ENCODE measurements at places on chromosomes 13 and 19.
A peak's percentile ranks its signal among the peaks of the same experiment; 100 is the strongest.

- no peak for DNase-seq
These were observed 43.8 kb downstream of the SERP2 start for GRCh38 chr13:44417446-44417845.

- no peak for DNase-seq
These were observed 41.1 kb downstream of the CEACAM1 start for GRCh38 chr19:42487032-42487797.

- no peak for DNase-seq
These were observed 421.9 kb upstream of the ARGLU1 start for GRCh38 chr13:106989876-106990275.

DNA sequence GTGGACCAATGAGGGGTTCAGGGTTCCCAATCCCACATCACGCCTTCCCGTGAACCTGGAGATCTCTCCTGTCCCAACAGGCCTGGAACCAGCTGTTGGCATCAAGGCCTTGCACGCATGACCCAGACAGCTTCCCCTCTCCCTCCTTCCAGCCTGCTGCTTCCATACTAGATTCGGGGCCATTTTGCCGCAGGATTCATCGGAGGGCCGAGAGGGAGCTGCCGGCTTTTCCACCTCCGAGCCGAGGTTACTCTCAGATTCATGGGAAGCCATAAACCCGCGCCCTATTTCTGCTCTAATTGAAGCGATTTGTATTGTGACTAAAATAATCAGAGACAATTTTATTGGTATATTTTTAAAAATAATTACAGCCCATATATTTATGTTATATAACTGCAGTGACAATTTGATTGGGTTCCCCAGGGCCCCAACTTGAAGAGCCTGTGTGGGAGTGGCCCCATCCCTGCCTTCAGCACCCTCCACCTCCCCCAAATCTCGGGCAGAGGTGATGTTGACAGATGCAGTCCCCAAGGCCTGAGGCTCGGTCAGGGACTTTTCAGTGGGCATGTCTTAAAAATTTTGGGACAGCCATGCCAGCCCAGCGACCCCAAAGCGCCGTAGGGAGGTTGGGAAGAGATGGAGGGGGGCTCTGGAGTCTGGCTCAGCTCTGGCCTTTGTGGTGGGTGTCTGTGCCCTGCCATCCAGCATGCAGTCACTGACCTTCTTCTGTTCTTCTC is 30.8 kb upstream of the PEPD start:
- no peak for DNase-seq

DNA sequence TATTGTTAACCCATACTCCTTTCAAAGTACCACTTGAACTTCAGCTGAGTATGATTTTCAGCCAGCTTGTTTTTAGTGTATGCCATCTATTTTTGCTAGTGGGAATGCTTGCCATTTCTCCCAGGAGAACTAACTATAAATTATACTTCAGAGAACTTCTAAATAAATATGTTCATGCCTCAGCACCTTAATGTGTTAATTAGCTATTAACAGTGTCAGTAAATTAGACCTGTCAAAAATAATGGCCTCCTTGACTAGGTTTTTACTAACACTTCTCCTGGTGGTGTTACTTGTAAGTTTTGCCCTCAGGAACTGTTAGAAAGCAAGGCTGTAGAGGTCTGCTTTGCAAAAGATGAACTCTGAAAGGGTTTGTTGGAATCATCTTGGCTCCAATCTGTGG is 4.5 kb downstream of the CLDN10 start:
- DNase-seq = no peak

- no peak for DNase-seq
These were observed 7.1 kb downstream of the ARID3A start for GRCh38 chr19:932648-933552.

GRCh38 chr13:42968906-42969305 is 23.1 kb downstream of the EPSTI1 start:
- DNase-seq = no peak

- no peak for DNase-seq
These were observed 27.9 kb downstream of the FAM124A start for GRCh38 chr13:51249770-51250741.

- DNase-seq = peak; percentile 53
These were observed 115.3 kb downstream of the LRCH1 start for GRCh38 chr13:46668302-46668720.

DNA sequence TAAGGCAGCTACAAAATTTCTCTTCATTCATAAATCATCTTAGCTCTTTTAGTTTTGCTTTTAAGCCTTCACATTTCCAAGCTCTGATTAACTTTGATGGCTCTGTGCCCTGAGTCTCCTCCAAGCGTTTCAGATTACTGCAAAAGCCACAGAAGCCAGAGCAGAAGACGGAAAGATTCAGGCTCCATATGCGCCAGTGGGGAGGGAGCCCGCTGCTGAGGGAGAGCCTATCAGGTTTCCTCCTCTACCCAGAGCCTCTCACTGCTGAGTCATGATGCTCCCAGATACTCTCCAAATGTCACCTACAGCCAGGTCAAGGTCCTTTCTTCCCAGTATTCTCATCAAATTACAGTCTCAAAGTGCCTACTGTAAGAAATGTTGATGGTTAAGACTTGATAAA is 193.6 kb downstream of the RAP2A start:
- DNase-seq = peak; percentile 89

DNA sequence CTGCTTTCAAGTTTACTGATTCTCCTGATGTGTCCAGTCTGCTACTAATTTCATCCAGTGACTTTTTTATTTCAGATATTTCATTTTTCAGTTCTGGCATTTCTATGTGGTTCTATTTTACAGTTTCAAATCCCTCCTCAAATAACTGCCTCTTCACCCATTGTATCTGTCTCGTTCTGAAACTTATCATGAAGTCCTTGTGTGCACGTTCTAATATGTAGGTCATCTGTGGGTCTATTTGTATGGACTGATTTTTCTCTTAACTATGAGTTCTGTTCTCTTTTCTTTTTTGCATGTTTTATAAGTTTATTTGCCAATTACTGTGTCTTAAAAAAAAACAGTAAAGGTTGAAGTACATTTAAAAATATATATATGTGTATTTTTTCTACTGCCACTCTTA is 43.3 kb downstream of the KCNC3 start:
- no peak for DNase-seq

DNA sequence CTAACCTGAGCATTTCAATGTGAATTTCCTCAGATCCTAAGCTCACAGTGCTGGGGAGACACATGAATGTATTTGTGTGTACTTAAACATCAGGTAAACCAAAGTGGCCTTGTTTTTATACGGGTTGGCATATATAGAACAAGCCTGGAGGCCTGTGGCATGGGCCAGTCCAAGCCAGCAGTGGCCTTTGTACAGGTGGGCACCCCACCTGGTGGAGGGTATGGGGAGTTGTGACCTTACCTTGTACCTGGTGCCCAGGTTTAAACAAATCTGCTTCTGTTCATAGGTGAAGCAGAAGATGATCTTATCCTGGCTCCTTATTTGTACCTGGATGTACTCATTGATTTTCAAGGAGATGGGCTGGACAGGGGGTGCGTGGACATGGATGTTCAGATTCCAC is 71.0 kb downstream of the ERICH6B start:
- no peak for DNase-seq

GRCh38 chr19:34503531-34504272 is 22.1 kb downstream of the WTIP start:
- no peak for DNase-seq

DNA sequence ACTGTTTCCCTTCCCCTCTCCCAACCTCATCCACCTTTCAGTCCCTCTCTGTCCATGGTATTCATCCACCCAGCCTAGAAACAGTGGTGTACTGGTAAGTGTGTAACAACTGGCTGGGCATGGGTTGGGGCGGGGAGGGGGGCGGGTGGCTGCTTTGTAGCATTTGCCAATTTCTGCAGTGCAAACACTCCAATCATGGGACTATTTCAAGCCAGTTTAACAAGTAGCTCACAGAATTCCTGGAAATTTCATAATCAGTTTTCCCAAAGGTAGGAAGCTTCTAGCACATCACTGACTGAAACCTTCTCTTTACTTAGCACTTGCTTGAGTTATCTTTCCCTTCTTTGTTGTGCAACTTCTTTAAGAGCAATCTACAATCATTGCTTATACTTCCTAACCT is 100.8 kb upstream of the WASF3 start:
- DNase-seq = no peak

GRCh38 chr13:102399791-102400674 is 1.8 kb downstream of the FGF14 start:
- DNase-seq = peak; percentile 64

GRCh38 chr13:30362005-30362788 is 54.8 kb upstream of the KATNAL1 start:
- DNase-seq = no peak

DNA sequence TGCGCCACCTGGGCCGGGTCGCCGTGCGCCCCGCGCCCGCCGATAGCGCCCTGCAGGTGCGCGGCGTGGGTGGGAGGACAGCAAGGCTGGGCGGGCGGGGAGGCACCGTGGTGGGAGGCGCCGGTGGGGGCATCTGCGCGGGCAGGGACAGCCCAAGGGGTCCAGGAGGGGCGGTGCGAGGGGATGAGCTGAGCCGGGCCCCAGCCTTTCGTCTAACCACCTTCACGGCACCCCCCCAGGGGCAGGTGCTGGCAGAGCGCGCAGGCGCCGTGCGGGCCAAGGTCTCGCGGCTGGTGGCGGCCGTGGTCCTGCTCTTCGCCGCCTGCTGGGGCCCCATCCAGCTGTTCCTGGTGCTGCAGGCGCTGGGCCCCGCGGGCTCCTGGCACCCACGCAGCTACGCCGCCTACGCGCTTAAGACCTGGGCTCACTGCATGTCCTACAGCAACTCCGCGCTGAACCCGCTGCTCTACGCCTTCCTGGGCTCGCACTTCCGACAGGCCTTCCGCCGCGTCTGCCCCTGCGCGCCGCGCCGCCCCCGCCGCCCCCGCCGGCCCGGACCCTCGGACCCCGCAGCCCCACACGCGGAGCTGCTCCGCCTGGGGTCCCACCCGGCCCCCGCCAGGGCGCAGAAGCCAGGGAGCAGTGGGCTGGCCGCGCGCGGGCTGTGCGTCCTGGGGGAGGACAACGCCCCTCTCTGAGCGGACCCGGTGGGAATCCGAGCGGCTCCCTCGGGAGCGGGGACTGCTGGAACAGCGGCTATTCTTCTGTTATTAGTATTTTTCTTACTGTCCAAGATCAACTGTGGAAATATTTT is 3.1 kb downstream of the KISS1R start:
- DNase-seq = peak; percentile 33

DNA sequence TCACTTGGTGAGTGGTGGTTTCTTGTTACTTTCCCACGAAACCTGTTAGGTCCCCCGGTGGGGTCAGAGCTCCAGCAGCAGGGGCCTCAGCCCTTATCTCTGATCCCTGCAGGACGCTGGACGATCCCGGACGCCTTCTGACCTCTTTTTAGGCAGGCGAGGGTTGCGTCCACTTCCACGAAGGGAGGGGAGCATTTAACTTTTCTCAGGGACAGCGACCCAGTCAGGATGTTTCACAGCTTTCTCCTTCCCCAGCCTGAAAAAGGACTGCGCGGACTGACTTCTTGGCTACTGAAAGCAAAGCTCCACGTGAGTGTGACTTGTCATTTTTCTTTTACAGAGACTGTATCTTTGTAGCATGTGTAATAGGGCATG is 692 bp downstream of the ZNF234 start:
- DNase-seq = no peak

DNA sequence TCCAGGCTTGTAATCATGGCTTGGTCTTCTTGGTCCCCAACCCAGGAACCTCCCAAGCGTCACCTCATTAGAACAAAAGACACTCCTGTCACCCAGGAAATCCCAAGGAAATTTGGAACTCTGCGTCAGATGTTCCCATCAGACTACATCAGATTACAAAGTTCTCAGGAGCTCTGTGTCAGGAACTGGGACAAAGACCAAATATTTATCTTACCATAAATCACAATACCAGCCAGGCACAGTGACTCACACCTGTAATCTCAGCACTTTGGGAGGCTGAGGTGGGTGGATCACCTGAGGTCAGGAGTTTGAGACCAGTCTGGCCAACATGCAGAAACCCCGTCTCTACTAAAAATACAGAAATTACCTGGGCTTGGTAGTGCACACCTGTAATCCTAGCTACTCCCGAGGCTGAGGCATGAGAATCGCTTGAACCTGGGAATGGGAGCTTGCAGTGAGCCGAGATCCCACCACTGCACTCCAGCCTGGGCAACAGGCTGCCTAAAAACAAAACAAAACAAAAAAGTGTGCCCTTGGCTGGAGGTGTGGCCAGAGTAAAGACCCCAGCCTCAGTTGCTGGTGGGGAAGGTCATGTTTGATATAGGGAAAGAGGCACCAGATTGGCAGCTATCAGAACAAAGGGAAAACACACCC is 16.7 kb upstream of the CCDC124 start:
- DNase-seq = no peak

GRCh38 chr19:1663852-1664251 is 11.4 kb upstream of the TCF3 start:
- DNase-seq = no peak

DNA sequence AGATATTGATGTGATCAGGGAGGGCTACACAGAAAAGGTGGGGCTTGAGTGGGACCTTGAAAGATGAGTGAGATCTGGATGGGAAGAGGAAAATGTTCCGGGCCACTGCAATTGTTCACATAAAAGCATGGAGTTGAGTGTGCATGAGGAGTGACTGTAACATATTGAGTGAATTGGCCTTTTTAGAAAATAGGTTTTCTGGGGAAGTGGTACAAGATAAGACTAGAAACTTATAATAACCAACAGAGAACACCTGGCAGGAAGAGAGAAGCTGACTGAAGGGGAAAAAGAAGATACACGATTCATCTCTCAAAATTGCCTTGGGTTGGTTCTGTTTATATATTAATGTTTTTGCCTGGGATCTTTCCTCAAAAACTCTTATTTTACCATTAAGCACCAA is 32.2 kb downstream of the SLC10A2 start:
- no peak for DNase-seq

DNA sequence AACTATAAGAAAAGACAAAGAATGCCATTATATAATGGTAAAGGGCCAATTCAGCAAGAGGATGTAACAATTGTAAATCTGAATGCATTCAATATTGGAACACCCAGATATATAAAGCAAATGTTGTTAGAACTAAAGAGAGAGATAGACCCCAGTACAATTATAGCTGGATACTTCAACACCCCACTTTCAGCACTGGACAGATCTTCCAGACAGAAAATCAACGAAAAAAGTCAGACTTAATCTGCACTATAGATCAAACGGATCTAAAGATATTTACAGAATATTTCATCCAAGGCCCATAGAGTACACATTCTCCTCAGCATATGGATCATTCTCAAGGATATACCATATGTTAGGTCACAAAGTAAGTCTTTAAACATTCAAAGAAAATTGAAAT is 194.6 kb upstream of the DACH1 start:
- DNase-seq = no peak

GRCh38 chr19:38781058-38781457 is 7.7 kb upstream of the LGALS7 start:
- DNase-seq = no peak

- no peak for DNase-seq
These were observed 1453.1 kb downstream of the UQCRFS1 start for GRCh38 chr19:27759896-27760295.

GRCh38 chr19:18796239-18796638 is 5.1 kb upstream of the COMP start:
- DNase-seq = no peak

- no peak for DNase-seq
These were observed 40.7 kb upstream of the PNMA8B start for GRCh38 chr19:46536391-46536790.

All from DMS79 treated with DMSO at 0.1 percent for 48 hours (cell line).